ENCODE measurements at places on chromosomes 6 and 20. TPM values are rescaled to one million over a fixed set of nuclear protein-coding genes. Genes with fewer than 3 reads are reported as not detected.

C2 gene
- total RNA-seq = 0.86 TPM

THBS2 gene
- 15.5 TPM for total RNA-seq

IYD gene
- not detected for total RNA-seq

DNMT3B gene
- 996 TPM for total RNA-seq
